Activated CD8-positive, alpha-beta memory T cell treated with anti-CD3 and anti-CD28 coated beads, Interleukin-2, amount 10 ng/mL, durations not matched to agents 7 days and 5 days (primary cell): ENCODE measurements at places on chromosomes 4 and X. TPM values are rescaled to one million over a fixed set of nuclear protein-coding genes. Genes with fewer than 3 reads are reported as not detected.
A peak's percentile ranks its signal among the peaks of the same experiment; 100 is the strongest.

GRCh38 chr4:162011089-162011488 lies 152.7 kb downstream of the FSTL5 start:
- no peak for DNase-seq

Gene AFP
- not detected for total RNA-seq

Gene ABLIM2
- 0.19 TPM for total RNA-seq

GRCh38 chr4:5709207-5709575 lies 832 bp upstream of the EVC2 start:
- DNase-seq = no peak

Gene CFP
- 4.0 TPM for total RNA-seq

DNA sequence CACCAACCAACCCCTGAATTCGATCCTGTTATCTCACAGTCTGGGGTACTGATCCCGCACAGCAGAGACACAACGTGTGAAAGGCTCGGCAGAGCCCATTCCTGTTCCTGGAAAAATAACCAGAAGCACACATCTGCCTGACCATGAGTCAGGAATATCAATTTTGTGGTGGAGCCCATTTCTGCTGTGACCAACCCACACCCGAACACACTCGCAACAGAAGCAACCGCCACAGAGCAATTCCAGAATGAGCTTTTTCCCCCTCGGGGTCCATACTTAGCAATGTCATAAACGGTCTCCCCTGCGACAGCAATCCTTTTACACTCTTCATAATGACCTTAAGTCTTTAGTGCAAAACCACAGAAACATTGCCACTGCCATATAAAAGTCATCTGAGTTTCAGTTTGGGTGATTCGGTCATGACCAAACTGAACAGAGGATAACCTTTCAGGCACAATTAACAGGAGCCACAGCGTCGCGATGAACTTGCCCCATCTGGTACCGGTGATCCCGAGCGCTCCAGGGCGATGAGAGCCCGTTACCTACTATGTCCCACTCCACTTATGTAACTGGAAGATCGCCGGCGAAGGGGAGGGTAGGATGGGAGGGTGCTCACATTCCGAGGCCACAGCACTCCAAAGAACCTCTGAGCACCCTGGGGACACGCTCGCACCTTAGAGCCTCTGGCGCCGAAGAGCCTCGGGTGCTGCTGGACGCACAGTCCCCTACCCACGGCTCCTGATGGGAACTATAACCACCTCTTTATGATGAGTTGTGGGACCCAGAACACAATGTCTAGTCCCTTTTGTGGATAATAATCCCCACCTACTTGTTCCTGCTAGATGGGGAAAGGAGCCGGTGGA lies 1.1 kb downstream of the MECP2 start:
- peak; percentile 42 for DNase-seq

Gene ADH4
- not detected for total RNA-seq

DNA sequence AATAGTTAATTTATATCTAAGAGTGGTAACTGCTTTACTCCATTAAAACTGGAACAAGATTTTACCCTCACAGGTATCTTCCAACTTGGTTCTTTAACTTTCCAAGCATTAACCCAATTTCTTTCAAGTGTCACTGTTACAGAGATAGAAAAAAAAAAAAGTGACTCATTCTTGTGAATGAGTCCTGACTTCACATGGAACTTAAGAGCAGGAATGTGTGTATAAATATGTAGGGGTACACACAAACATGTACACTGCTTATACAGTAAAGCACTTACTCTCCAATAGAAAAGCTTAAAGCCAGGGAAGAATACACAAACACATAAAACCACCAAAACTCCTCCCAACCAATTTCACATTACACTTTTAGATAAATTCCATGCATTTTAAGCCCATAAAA lies 38.8 kb downstream of the TAPT1 start:
- no peak for DNase-seq

Gene POF1B
- total RNA-seq = not detected

Gene ADH1A
- total RNA-seq = not detected

DNA sequence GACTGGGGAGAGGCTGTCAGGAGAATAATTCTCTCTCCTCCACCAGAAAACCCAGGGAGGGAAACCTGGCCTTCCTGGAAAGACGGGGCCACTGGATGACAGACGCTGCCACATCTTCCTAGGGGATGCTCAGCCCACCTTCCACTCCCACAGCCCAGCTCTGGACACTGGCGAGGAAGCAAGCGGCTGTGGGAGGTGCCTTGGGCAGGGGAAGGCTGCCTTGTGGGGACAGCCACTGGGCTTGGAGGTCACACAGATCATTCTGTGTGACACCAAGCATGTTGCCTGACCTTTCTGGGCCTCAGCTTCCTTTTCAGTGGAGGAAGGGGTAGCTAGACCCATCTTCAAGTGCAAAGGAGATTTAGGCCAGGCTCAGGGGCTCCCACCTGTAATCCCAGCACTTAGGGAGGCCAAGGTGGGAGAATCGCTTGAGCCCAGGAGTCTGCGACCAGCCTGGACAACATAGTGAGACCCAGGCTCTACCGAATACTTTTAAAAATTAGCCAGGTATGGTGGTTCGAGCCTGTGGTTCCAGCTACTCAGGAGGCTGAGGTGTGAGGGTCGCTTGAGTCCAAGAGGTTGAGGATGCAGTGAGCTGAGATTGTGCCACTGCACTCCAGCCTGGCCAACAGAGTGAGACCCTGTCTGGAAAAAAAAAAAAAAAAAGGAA lies 9.8 kb upstream of the MSX1 start:
- DNase-seq = no peak

DNA sequence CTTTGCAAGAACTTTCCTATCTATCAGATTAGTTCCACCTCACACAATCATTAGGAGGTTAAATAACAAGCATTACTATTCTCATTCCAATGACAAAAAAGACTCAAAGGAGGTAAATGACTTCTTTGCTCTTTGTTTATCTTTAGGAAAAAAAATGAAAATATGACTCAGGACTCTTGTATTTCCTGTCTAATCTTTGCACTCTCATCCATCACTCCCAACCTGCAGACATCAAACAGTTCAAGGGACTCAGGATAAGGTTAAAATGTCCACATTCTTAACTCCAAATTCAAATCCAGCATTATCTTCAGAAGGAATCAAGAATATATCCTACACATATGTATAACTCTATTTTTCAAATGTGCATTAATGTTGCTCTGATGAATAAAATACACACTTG lies 139.6 kb downstream of the UNC5C start:
- DNase-seq = no peak

DNA sequence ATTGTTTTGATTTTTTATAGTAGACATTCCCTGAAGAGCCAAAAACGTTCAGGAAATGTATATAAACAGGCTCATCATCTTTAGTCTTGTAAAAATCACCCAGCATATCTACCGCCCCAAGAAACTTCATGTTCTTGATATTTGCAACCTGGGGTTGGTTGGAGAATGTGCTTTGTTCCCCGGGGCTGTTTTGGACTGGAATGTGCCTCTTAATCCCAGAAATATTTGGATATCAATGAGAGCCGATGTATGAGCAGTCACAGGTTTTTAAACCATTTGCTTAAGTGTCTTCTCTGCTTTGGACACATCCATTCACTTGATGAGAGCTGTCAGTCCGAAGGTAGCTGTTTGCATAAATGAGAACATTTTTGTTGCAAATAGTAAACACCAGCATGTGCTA lies 449.7 kb downstream of the PCDH7 start:
- DNase-seq = no peak

GRCh38 chrX:41142130-41142910 lies 57.1 kb downstream of the USP9X start:
- DNase-seq = no peak

- DNase-seq = no peak
Observed at GRCh38 chr4:165761963-165762362, 111.1 kb upstream of the TLL1 start.

Gene FGFBP1
- total RNA-seq = not detected

DNA sequence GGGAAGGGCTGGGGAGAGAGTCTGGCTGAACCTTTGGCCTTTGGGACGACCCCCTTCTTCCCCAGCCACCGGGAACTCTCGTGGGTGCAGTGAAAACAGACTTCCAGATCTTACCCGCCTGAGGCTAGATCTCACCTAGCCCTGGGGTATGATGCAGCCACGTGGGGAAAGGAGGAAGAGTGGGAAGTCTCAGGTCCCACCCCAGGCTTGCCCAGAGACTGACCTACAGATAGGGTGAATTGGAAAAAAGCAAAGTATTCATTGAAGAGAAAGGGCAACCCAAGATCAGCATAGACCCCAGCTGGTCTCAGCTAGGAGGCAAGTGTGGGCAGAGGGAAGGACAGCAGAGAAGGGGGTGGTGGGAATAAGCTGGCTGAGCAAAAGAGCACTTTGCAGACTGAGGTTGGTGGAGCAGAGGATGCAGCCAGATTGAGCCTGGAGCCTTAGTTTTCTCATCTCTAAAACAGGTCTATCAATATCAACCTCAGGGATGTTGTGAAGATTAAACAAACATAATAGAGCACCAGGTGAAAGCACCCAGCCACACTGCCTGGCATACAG lies 4.2 kb upstream of the EFNB1 start:
- DNase-seq = no peak

GRCh38 chr4:8553216-8553615 lies 27.0 kb upstream of the GPR78 start:
- DNase-seq = no peak

Gene FAM193A
- total RNA-seq = 30.0 TPM

Gene HS3ST1
- 0.19 TPM for total RNA-seq

GRCh38 chr4:4327652-4328121 lies 37.6 kb downstream of the ZBTB49 start:
- no peak for DNase-seq

Gene SASH3
- 248 TPM for total RNA-seq

Gene NAT8L
- total RNA-seq = 0.40 TPM

DNA sequence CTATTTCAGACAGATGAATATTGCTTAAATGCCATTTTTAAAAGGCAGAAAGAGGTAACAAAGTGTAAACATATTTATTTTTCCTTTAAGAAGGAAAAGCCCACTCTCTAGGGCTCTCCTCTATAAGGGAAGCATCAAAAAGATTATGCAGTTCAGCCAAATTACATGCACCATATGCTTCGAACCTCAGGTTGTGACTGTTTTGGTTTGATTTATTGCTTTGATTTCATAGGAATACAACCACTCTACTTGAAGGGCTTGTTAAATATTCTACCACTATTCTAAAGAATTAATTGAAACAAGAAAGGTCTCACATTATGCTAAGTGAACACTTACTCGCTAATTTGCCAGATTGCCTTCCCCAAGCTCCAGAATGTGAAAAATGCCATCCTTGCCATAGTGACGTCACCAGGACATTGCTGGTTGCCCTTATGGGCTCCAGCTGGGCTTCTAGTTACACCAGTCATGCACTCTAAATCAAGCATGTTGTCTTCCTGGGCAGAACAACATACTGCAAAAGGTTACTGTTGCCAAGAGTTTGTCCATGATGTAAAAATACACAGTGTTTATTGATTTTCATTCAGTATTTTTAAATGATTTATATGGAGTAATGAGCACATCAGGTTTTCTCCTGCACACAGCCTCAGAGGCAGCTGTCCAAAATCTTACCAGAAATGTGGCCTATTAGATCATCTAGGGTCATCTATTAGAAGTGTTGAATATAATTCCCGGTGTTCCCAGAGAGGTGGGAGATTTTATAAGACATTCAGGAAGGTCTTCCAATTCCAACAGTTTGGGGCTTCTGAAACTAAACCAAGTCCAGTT lies 164.4 kb upstream of the RAPGEF2 start:
- DNase-seq = no peak

Gene DGKK
- total RNA-seq = not detected

DNA sequence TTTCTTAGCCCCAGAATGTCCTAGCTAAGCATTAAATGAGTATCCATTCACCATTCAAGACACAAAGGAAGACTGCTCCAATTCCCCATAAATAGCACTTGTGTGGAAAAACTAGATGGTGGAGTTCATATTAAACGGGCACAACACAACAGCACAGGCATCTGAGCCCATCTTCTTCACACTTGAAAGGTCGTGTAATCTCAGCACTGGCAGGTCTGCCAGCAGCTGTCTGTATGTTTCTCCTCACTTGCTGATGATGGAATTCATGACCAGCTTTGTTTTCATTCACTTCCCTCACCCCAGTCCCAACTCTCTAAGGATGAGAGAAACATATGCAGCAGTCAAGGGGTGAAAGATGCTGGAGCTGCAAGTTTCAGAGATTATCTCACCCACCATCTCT lies 148.7 kb downstream of the AFAP1 start:
- DNase-seq = no peak

Gene FAM9C
- total RNA-seq = not detected

Gene MGAT4D
- not detected for total RNA-seq

- DNase-seq = no peak
Observed at GRCh38 chr4:8009710-8010511, 70.2 kb upstream of the AFAP1 start.

Gene DMRTC1
- total RNA-seq = not detected

- DNase-seq = no peak
Observed at GRCh38 chr4:91734682-91735081, 569.1 kb upstream of the GRID2 start.

Gene PDCL2
- total RNA-seq = not detected

- DNase-seq = no peak
Observed at GRCh38 chr4:4271912-4272311, 18.0 kb downstream of the LYAR start.

DNA sequence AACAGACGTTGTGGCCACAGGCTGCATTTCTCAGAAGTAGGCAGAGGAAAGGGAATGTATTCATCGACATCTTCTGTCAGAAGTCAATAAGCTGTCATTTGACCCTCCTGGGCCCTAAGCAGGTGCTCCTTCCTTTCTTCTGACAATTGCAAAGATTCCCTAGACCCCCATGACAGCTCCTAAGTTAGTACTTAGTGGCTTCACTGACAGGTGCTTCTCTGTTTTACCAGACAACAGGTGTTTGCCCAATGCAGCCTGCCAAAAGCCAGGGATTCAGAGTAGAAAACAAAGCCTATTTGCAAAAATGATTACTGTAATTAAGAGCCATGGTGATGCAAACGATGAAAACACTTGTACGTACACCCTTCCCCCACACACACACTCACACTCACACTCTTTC lies 7.5 kb upstream of the FGF5 start:
- no peak for DNase-seq
